Activated CD4-positive, alpha-beta T cell treated with anti-CD3 and anti-CD28 coated beads for 1 hour (primary cell): ENCODE measurements at places on chromosomes 11 and 22.

- DNase-seq: no peak
These were observed 8.9 kb downstream of the TOM1 start for GRCh38 chr22:35308480-35309021.

DNA sequence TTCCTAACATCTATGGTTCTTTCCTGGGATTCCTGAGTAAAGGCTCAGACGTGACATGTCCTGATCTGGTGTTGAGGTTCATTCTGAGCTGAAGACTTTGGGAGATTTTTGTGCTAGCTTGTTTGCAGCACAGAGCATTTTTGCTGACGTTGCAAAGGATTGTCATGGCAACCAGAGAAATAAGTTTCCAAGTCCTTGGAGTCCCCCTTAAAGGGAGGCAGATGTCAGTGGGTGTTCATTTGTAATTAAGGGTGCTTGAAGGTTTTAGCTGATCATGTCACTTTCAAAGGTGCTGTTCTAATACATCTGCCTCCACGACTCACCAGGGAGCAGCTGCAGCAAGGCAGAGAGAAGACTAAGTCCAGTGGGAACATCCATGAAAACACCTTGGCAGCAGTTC is 5.4 kb upstream of the SYN3 start:
- DNase-seq: no peak

DNA sequence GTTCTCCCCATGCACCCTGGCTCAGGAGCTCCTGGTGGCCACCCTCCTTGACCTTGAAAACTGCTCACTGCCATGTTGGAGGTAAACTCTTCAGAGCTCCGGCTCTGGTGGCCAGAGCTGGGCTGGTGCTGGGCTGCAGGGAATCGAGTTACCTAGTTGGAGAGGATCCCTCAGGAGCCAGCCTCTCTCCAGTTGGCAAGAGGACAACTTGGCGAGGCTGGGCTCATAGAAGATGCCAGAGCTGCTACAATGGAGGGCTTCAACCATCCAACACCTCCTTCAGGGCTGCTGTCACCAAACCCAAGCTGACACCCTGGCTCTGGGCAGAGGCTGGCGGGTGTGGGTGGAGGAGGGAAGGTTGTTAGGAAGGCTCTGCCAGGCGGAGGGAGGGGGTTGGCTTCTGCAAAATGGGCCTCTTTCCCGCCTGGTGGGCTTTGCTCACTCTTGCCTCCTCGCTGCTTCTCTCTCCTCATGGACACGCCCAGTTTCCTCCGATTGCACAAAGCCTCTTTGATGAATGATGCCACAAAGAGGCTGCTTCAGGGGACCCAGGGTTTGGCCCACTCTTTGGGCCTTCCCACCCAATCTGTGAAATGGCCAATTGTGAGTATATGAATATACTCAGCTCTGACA is 53.1 kb downstream of the THAP12 start:
- no peak for DNase-seq

- DNase-seq: no peak
These were observed 16.6 kb downstream of the TBC1D10A start for GRCh38 chr22:30309951-30310741.

- no peak for DNase-seq
These were observed 952 bp downstream of the YAP1 start for GRCh38 chr11:102111011-102111786.

DNA sequence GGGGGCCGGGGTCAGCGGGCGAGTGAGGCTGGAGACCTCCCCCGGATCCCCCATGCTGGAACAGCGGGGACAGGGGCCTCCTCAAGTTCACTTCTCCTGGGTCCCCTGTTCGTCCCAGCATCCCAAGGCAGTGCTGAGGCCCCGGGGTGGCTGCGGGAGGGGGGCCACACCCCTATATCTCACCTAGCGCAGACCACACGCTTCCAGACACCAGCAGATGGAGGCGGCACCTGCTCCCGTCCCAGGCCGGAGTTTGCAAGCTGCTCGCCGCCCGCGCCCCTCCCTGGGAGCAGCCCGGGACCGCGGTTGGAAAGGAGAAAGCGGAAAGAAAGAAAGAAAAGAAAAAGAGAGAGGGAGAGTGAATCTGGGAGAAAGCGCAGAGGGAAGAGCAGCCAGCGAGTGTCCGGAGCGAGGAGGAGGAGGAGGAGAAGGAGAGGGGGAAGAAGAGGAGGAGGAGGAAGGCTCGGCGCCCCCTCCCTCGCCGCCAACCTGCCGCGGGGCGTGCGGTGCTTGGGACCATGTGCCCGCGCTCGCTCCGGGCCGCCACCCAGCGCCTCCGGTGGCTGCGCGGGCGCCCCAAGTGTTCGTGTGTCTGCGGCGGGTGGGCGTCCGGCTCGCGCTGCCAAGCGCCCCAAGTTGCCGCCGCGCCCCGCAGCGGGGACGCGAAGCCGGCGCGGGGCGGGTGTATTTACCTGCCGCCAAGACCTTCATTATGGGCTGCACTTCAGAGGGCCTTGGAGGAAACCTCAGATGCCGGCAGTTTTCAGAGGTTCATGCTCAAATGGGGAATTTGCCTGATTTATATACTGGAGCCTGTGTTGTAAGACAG is at the start of gene LIF:
Gene LIF (minus strand): TSS at position 775 of the 829 bp plus-strand sequence. CDS start 64 bp downstream, at position 711.
- peak; percentile 35 for DNase-seq

- DNase-seq: no peak
These were observed 16.9 kb upstream of the TMPRSS6 start for GRCh38 chr22:37126383-37126782.

GRCh38 chr11:108766596-108767173 is 101.8 kb downstream of the DDX10 start:
- no peak for DNase-seq

DNA sequence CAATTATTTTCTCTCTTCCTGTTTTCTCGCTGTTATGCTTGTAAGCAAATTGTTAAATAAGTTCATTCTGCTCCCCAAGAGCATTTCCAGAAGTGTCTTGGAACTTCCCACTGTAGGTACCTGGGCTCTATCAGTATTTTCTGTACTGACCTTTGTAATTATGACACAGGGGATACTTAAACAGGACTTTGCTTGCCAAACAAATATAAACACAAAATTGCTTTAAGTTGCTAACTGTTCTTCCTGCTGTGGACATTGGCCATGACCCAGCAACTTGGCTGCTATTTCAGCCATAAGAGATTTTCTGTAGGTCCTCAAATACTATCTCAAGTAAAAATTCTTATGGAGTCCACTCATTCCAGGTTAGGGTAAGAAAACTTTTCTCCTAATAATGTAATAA is 30.1 kb downstream of the SYT9 start:
- DNase-seq: no peak

DNA sequence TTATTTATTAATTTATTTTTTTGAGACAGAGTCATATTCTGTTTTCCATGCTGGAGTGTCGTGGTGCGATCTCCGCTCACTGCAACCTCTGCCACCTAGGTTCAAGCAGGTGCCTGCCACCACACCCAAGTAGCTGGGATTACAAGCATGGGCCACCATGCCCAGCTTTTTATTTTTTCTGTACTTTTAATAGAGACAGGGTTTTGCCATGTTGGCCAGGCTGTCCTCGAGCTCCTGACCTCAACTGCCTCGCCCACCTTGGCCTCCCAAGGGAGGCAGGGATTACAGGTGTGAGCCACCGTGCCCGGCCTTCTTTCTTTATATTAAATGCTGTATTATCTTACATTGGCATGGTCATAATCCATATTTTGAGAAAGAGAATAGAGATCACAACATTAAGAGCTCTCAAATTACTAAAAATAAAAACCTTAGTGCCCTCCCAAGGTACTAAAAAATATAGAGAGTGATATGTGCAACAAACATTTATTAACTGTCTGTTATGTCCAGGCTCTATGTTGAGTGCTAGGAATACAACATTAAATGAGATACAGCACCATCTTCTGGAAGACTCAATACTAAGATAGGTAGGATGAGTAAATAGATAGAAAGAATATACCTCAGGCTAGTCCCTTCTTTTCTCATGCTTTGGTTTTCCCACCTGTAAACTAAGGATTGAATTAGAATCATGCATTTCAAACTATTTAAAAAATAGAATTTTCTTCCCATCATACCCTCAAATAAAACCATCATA is 84.1 kb downstream of the BBOX1 start:
- no peak for DNase-seq

GRCh38 chr11:123577081-123577598 is 77.3 kb downstream of the SCN3B start:
- DNase-seq: peak; percentile 39

DNA sequence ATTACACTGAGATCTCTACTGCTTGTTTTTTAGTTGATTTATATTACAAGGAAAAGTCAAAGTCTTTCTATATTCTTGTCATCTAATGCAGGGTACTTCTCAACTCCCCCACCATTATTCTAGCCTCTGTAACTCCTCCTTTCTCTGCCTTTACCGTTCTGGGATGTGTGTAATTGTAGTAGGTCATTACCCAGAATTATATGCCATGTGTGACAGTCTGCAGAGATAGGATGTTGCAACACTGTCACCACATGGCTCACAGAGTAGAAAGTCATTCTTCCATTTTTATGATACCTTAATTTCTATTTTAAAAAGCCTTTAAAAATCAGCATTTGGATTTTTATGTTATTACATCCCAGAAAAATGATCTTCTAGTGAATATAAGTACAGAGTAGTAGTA is 32.7 kb downstream of the ZNF143 start:
- no peak for DNase-seq

GRCh38 chr11:105910095-105910715 is 111.8 kb downstream of the MSANTD4 start:
- DNase-seq: no peak

GRCh38 chr22:48957987-48958321 is 869.7 kb downstream of the BRD1 start:
- no peak for DNase-seq

DNA sequence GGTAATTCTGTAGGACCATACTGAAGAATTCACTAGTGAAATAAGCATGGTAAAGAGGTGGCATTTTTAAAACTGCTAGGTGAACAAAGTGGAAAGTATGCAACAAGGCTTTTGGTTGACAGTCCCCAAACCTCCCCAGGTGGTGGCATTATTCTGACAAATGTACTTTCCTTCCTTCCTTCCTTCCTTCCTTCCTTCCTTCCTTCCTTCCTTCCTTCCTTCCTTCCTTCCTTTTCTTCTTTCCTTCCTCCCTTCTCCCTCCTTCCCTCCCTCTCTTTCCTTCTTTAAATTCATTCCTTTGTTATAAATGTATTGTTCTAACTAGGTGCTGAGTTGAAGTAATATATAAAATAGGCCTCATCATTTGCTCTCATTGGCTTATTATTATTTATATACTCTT is 284.7 kb upstream of the ANO5 start:
- DNase-seq: no peak

DNA sequence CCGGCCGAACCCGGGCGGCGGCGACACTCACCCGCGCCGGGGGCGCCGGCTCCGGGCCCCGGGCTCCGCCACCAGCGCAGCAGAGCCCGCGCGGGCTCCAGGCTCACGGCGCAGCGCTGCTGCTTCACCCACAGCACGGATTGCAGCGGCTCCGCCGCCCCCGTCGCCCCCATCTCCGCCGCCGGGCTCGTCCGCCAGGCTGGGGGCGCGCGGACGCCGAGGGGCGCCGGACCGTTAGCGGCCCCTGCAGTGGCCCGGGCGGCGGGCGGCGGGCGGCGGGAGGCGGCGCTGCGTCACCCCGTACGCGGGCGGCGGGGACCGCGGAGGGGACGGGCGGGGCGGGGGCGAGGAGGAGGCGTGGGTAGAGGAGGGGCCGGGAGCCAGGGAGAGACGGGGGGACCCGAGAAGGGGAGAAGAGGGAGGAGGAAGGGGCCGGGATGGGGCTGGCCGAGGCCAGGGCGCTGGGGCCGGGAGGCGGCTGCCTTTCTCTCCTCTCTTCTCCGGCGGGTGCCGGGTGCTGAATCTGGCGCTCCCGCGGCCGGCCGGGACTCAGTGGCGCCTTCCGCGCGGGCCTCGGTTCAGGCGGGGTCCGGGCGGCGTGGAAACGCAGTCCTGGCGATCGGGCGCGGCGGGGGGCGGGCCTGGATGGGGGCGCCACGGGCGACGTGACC is at the start of gene CERK:
Gene CERK (minus strand): TSS at position 277 of the 671 bp plus-strand sequence. CDS start 104 bp downstream, at position 173.
- peak; percentile 54 for DNase-seq

DNA sequence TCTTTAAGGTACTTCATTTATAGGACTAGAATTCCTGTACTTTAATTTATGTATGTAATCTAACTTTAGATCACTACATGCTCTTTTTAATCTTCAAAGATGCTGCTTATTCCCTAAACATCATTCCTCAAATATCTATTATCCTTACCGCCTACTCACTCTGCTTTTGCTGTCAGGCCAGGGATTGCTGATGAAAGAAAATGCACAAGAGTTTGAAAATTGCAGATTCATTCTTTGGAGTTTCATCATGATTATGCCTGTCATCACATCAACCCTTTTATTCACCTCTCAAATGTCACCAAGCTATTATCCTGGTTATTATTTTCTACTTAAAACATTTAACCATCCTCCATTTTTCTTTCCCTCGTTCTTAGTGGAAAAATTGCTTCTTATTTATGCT is 802.7 kb downstream of the METTL15 start:
- no peak for DNase-seq

GRCh38 chr11:34044664-34045485 is 6.7 kb upstream of the CAPRIN1 start:
- no peak for DNase-seq

- no peak for DNase-seq
These were observed 53.9 kb downstream of the CACNA1I start for GRCh38 chr22:39624501-39624821.
